Left kidney (tissue), 8 donors: ENCODE measurements at places on chromosomes 5 and 9. TPM values are rescaled to one million over a fixed set of nuclear protein-coding genes. Genes with fewer than 3 reads are reported as not detected.

DNA sequence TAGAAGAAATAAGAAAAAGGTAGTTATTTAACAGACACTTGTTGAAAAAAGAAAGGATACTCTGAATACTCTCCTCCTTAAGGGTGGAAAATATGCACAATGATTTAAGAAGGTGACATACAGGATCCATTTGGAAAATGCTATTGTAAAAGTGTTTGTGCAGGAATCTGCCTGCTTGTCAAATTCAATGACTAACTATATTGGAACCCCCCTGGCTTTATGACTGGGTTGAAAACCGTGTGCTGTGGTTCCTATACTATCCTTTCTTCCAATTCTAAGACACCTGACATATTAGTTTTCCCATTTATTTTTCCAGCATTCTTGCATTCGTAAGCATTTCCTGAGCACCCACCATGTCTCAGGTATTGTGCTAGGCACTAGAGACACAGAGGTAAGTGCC is 220.0 kb downstream of the GLIS3 start:
- no peak for DNase-seq

GRCh38 chr5:44565360-44565759 is 176.1 kb upstream of the FGF10 start:
- DNase-seq, result no peak

DNA sequence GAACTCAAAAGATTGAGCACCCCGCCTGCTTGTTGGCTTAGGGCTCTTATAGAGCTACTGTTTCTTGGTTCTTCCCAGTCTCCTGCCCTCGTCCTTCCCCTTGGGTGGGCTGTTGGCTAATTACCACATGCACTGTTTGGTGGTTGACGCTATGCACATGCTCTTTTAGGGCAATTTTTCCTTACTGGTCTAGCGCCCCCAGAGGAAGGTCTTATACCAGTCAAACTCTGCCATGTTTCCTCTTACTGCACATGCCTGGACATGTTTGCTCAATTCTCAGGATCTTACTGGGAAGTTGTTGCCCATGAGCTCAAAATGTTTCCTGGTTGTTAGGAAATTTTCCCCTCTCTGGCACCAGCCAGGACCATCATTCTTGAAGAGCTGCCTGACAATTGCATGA is 101.9 kb downstream of the SLC28A3 start:
- DNase-seq, result no peak

GRCh38 chr9:81626511-81626910 is 62.8 kb downstream of the TLE1 start:
- no peak for DNase-seq

DNA sequence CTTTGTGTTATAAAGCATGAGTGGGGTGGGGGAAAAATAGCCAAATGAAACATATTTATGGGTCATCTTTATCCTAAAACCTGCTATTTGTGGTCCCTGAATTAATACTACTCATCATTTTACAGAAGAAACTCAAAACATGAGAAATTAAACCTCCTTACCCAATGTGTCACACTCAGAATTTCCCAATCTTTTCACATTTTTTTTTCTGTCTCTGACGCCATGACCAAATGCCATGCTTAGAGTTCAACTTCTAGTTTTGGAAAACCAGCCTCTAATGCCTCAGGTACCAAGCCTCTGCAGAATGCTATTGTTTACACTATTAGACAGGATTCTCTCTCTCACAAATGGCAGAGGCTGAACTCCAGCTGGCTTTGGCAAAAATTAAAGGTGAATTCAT is 505.5 kb upstream of the WWC1 start:
- DNase-seq, result no peak

- no peak for DNase-seq
Measured at GRCh38 chr5:28743025-28743715, 1704.8 kb upstream of the CDH9 start.

DNA sequence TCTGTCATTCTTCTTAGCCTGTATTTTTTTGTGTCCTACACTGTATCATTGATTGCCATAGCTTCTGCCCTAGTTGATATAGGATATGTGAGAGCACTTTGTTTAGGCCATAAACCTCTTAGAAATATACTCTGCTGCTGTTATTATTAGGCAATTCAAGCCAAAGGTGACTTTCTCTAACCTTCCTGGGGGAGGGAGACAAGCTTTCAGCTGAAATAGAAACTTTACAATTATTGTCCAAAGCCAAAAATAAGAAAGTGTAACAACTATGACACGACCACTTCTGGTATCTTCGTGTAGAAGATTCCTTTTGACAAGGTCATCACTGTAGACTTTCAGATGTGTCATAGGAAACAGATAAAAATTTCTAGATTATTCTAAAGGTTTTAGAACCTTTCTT is 12.2 kb upstream of the CSNK1A1 start:
- no peak for DNase-seq

DNA sequence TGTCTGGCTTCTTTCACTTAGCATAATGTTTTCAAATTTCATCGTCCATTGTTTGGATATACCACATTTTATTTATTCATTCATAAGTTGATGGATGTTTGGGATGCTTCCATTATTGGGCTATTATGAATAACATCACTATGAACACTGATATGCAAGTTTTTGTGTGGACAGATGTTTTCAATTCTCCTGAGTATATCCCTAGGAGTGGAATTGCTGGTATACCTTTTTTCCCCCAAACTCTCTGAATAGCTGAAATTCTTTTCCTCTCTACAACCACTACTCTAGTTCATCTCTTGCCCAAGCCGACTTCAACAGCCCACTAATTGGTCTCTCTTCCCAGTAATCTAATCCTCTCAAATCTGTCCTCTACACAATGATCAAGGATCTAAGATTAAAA is 4.7 kb upstream of the ZFR start:
- no peak for DNase-seq

DNA sequence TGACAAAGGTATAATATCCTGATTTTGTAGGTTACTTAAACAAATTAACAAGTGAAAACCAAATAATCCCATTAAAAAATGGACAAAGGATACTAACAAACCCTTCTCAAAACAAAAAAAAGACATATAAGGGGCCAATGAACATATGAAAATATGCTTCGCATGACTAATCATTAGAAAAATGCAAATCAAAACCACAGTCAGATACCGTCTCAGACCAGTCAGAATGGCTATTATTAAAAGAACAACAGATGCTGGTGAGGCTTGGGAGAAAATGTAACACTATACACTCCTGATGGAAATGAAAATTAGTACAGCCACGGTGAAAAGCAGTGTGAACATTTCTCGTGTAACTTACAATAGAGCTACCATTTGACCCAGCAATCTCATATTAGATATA is 1542.2 kb upstream of the CDH9 start:
- DNase-seq, result no peak

GRCh38 chr5:149035372-149035790 is 27.5 kb downstream of the SH3TC2 start:
- DNase-seq, result peak; percentile 65

- DNase-seq, result no peak
Measured at GRCh38 chr9:70105147-70105546, 61.5 kb downstream of the MAMDC2 start.

- no peak for DNase-seq
Measured at GRCh38 chr9:7777771-7778170, 21.8 kb downstream of the DMAC1 start.

GRCh38 chr5:108028412-108028811 is 353.5 kb downstream of the FBXL17 start:
- no peak for DNase-seq

DNA sequence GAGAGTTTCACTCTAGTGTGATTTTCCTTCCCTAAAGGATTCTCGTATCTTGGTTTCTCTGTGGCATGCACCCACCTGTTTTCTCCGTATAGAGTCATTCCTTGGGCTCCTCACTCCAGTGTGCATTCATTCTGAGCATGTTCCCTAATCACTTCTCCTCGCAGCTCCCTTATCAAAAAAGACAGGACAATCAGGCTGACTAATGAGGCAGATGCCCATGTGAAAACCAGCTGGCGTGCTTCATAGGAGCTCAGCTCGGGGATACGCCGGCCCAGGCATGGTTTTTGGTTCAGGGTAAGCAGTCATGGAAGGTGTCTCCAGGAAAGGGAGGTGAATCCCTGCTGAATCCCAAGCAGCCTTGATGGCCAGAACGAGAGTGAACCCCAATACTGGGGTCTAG is 41.2 kb upstream of the INSYN2B start:
- DNase-seq, result no peak

DNA sequence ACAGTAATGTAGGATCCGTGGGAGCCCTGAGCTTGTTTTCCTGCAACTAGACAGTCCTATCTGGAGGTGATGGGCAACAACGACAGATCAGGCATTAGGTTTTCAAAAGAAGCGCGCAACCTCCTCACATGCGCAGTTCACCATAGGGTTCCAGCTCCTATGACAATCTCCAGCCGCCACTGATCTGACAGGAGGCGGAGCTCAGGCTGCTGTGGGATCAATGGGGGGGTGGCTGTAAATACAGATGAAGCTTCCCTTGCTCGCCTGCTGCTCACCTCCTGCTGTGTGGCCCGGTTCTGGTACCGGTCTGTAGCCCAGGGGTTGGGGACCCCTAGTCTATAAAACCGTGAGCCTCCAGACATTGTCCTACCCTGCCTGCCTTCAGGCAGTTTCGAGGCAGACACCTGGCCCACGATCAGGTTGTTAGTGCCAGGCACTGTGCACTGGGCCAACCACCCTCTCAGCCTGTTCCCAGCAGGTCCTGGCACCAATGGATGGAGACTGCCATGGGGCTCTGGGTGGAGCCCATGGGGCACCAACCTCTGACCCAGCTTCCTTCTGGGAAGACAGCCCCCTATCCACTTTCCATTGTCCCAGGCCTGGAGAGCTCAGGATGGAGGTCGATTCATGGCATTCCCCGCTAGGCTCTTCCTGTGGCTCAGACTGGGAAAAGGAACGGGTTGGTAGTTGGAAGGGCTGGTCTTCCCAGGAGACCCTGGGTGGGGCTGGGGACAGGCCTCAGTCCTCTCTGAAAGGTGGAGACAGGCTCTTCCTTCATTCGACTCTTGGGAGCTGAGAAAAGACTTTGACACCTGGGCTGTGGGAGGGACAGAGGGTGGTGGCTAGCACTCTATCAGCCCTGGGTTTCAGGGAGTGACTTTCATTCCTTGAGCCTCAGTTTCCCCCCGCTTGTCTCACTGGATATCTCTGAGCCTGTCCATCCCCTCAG is 1.7 kb downstream of the ENDOG start:
- no peak for DNase-seq

DNA sequence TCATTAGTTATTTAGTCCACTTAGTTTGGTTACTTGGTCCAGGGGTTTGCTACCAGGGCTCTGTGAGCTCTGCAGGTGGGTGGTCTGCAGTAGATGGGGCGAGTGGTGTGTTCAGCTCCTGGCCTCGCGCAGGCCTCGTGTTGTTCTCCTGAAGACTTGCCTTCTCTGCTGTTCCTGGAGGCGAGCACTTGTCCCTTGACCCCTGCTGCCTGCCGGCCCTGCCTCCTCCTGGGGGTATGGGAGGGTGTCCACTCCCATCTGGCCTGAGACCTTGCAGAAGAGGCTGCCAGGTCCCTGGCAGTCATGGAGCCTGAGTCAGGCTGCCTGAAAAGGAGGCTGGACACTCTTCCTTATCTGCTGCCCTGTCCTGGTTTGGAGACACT is 137.0 kb downstream of the CACNA1B start:
- no peak for DNase-seq

DNA sequence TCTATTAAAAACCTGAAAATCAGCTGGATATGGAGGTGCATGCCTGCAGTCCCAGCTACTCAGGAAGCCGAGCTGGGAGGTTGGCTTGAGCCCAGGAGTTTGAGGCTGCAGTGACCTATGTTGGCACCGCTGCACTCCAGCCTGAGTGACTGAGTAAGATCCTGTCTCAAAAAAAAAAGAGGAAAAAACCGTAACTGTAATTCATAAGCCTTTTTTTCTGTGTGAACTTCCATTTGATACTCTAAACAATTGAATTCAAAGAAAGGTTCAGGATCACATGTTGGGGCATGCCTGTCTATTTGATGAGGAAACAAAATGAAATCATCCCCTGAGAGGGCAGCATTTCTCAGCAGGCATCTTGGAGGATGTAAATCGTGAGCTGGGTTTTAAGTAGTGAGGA is 38.8 kb downstream of the ITGA2 start:
- DNase-seq, result no peak

GRCh38 chr9:33809506-33809905 is 7.5 kb upstream of the UBE2R2 start:
- no peak for DNase-seq

GRCh38 chr5:173093606-173094005 is 37.5 kb downstream of the CREBRF start:
- no peak for DNase-seq

GRCh38 chr5:55492449-55492848 is 42.3 kb downstream of the PLPP1 start:
- DNase-seq, result no peak

DNA sequence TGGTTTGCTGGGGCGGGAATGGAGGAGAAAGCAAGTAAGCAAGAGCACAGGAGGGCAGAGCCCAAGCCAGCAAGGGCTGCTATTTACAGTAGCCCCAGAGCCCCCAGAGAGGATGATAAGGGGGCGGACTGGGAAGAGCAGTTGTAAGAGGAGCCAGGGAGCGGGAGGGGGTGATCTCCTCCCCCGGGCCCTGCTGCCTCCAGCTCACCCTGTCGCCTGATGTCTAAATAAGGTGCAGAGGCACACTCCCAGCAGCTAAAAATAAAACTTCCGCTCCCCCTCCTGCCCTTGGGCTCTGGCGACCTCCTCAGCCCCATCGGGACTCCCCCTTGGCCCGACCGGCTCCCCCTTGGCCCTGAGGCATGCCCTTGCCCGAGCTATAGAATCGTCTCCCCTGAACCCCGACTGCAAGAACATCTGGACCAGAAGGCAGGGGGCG is 14.4 kb upstream of the CCDC69 start:
- no peak for DNase-seq

DNA sequence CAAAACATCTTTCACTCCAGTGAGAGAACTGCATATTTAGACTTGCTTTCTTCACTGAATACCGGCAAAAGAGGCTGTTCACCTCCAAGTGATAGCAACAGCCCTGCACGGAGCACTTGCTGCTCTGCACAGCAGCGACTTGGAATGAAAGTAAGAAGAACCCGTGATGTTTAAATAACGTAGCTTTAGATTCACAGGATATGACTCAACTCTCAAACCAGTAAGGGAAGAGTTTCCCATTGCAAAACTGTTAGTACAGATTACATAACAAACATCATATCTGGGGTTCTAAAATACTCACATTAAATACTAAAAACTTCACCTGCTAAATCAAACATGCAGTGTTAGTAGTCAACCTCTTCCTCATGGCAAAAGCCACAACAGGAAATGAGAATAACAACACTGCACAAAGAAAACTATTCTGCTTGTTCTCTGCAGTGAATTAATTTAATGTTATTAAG is 203.4 kb downstream of the MCTP1 start:
- DNase-seq, result no peak

GRCh38 chr5:59285300-59286016 is 608.1 kb downstream of the PDE4D start:
- no peak for DNase-seq

- no peak for DNase-seq
Measured at GRCh38 chr9:86643946-86644674, 289.9 kb upstream of the TUT7 start.

- DNase-seq, result no peak
Measured at GRCh38 chr9:134965851-134966250, 48.1 kb upstream of the FCN1 start.

The PTGER4 gene
- polyA plus RNA-seq, result 10.3 TPM

The MEGF9 gene
- polyA plus RNA-seq, result 19.4 TPM

The ANKRD34B gene
- polyA plus RNA-seq, result 0.32 TPM

The PCDHB7 gene
- polyA plus RNA-seq, result 4.5 TPM

The AMACR gene
- polyA plus RNA-seq, result 105 TPM

The STXBP1 gene
- polyA plus RNA-seq, result 32.2 TPM

The CDC23 gene
- 73.4 TPM for polyA plus RNA-seq

The NCS1 gene
- polyA plus RNA-seq, result 24.2 TPM

The MYMK gene
- 0.37 TPM for polyA plus RNA-seq

The PCDHB10 gene
- polyA plus RNA-seq, result 7.2 TPM
